ENCODE measurements at places on chromosomes 12 and 14.

GRCh38 chr14:63499701-63500250 lies 43.4 kb downstream of the PPP2R5E start:
- DNase-seq = no peak

DNA sequence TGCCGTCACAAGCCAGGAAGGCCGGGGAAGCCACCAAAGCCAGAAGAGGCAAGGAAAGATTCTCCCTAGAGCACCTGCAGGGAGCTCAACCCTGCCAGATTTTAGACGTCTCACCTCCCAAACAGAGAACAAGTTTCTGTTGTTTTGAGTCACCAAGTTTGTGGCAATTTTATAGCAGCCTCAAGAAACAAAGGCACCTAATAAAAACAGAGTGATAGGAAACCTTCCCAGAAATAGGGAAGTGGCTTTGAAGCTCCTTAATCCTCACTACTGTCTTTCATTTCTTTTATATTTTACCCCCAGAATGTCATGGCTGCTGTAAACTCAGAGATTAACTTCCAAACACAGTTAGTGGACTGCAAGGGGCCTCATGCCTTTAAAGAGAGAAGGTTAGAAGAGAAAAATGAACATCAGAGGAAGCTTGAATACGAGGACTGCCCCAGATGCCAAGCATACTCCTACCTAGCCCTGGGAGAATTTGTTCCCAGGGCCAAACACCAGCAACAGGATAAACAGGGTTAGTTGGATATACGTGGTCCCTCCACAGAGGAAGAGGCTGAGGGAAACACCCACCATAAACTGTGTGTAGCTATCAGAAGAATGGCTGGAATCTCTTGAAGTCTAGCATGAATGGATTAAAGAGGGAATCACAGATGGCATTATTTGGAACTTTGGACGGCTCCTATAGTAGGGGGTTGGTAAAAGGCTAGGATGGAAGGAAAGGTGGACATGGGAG lies 148.3 kb downstream of the KCNA5 start:
- no peak for DNase-seq

DNA sequence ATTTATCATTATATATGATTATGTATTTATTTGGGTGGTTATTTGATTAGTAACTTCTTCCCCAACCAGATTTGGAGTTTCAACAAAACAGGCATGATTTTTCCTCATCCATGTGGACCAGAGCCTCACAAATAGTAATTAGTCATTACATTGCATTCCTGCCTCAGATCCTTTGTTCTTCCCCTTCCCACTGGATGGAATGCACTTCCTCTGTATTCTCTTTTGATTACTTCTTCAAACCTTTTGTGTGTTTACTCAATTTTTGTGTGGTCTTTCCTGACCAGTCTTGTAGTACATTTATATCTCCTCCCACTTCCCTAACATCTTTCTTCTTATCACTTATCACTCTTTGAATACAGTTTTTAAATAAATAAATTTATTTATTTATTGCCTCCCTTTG lies 15.5 kb downstream of the SYT1 start:
- DNase-seq = no peak

GRCh38 chr12:22064968-22065367 lies 18.9 kb downstream of the CMAS start:
- no peak for DNase-seq

GRCh38 chr12:111869671-111870070 lies 27.6 kb downstream of the MAPKAPK5 start:
- DNase-seq = no peak

GRCh38 chr14:90676356-90676755 lies 139.9 kb downstream of the TTC7B start:
- no peak for DNase-seq

DNA sequence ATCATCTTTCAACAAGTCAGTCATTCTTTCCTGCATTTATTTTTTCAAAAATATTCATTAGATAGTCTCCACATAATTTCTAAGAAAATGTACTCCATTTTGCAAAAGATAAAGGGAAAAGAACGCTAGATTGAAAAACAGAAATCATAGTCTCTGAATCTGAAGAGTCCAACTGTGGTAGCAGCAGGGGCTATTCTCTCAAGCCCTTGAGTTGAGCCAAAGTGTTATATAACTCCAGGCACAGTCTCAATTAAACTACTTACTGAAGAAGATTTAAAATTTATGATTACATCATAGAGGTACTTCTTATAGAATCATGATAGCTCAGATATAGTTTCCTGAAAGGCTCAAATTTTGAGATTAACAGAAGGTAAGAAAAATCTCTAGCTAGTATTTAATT lies 5.8 kb downstream of the LDHB start:
- no peak for DNase-seq

- no peak for DNase-seq
These were observed 36.0 kb downstream of the PTPN21 start for GRCh38 chr14:88518592-88519512.

DNA sequence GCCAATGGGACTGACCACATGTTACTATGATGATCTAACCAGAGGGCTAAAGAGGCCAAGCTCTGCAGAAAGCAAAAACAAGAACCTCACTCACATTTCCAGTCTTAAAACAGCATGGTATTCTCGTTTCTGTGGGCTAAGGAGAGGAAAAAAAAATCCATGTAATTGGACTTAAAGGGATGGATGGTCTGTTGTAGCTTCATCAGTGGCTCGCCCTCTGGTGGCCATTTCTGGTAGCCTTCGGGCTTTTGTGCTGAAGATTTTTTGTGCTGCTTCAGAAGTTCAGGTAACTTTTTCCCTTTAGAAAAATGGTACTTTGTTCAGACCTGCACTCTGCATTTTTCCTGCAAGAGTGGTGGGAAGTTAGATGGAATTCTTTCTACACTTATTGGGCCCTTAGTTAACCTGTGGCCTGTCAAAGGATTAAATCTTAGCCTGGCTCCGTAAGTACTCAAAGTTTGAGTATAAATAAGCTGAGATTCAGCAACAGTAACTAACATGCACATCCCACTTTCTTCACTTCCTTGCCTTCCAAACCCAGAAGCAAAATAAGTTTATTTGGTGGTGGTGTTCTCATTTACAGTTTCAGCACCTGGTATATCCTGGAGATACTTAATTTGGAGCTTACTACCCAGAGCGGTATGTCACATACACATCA lies 22.3 kb downstream of the DCAF4 start:
- peak; percentile 19 for DNase-seq

- DNase-seq = no peak
These were observed 34.1 kb downstream of the NDUFA12 start for GRCh38 chr12:94969424-94969823.

DNA sequence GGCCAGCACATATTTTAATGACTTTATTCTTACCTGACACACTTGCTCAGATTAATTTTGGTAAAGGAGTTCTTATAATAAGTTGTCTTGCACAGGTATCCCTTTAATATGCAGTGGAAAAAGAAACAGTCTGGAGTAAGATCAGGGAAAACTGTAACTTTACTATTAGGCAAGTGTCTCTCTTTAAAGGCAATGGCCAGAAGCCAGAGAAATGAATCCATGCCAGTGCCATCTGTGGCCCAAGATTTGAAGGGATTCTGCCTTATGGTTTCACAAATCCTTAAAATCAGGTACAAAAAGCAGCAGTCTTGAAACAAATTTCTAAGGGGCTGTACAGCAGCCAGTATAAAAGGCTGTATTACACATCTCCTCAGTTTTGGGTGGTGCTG lies 22.4 kb downstream of the NFYB start:
- DNase-seq = no peak

- DNase-seq = no peak
These were observed 97.9 kb upstream of the NUDT4 start for GRCh38 chr12:93279565-93280412.

DNA sequence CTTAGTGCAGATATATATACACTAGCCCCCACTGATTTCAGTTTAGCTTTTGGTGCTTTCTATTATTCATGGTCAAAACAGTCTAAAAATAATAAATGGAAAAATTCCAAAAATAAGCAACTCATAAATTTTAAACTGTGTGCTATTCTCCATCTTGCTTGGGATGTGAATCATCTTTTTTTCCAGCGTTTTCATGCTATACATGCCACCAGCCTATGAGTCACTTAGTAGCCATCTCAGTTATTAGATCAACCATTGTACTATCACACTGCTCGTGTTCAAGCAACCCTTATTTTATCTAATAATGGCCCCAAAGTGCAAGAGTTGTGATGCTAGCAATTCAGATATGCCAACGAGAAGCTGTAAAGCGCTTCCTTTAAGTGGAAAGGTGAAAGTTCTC lies 73.9 kb upstream of the KRR1 start:
- no peak for DNase-seq

- no peak for DNase-seq
These were observed 108.8 kb downstream of the KITLG start for GRCh38 chr12:88471331-88472045.

- no peak for DNase-seq
These were observed 40.5 kb downstream of the MYO1H start for GRCh38 chr12:109388167-109388563.

GRCh38 chr14:90717916-90718315 lies 98.3 kb downstream of the TTC7B start:
- DNase-seq = no peak

- DNase-seq = no peak
These were observed 100.0 kb downstream of the ARF6 start for GRCh38 chr14:49992901-49993339.

DNA sequence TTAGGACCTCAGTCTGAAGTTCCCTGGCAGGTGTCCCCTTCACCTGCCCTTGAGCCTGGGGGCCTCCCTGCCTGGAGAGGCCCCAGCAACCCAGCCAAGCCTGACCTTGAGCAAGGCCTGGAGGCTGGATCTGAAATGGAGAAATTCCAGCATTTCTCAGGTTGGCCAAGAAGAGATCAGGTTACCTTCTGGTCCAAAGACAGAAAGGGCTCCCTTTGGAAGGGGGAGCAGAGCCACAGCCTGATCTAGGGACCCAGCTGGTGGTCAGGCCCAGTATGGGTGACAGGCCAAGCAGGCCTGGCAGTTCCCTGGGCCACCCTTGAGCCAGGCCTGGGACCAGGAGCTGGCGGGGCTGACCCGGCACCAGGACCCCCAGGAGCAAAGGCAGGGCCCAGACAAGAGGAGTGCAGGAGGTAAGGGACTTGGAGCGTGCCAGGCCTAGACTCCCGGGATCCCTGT lies 82.8 kb downstream of the TNFAIP2 start:
- no peak for DNase-seq

GRCh38 chr12:74111688-74112360 lies 425.8 kb upstream of the ATXN7L3B start:
- DNase-seq = no peak

DNA sequence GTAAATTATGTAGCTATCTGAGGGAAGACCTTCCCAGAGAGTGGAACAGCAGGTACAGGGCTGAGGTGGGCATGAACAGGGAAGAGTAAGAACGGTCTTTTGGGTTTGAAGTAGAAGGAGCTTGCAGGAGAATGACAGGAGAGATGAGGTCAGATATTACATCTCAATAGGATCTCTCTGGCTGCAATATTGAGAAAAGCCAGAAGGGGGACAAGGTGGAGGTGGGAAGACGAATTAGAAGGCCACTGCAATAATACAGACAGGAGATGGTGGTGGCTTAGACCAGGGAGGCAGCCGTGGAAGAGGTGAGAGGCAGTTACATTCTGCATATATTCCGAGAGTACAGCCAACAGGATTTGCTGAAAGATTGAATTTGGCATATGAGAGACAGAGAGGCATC lies 310.2 kb downstream of the APAF1 start:
- DNase-seq = no peak

DNA sequence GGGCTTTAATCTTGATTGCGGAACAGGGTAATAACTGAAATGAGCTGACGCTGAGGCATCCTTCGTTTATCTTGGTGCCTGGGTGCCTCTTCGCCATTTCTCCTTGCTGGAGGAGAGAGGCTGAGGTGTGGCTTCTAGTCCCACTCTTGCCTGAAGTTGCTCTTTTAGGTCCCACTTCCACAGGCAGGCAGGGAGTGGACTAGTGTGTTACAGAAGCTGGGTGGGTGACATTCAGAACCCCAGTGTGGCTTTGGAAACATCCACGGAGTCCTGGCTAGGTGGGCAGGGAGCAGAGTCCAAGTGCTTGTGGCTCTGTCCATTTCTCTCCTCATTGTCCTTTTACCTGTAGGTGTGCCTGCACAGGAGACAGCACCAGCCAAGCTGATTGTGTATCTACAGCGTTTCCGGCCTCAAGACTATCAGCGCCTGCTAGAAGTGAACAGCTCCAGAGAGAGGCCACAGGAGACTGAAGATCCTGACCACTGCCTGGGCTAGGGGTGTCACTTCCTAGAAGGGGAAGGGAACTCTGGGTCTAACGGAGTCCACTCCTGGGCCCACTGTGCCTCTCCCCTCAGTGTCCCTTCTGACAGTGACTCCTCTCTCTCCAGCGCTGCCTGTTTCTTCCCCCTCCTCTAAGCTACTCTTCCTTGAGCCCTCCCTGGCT lies 2.4 kb downstream of the THTPA start:
- no peak for DNase-seq

GRCh38 chr12:113408756-113409298 lies 5.1 kb upstream of the SDS start:
- DNase-seq = no peak

- no peak for DNase-seq
These were observed 44.9 kb downstream of the ATP2B1 start for GRCh38 chr12:89663577-89664357.

DNA sequence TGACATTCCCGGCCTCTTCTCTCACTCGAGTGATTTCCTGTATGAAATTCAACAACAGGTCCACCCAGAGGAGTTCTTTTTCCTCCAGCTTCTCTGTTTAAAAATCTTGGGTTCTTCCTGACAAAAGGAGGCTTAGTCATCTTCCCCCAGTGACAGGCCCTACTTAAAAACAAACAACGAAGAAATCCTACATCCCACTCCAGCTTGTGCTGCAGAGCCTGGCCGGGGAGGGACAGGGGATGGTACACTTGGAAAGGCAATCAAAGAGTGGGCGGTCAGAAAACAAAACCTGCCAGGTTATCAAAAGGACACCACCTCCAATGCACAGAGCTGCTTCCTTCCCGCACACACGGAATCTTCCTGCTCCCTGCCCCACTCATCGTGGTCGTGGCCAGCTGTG lies 101.3 kb downstream of the CACNA1C start:
- DNase-seq = no peak

DNA sequence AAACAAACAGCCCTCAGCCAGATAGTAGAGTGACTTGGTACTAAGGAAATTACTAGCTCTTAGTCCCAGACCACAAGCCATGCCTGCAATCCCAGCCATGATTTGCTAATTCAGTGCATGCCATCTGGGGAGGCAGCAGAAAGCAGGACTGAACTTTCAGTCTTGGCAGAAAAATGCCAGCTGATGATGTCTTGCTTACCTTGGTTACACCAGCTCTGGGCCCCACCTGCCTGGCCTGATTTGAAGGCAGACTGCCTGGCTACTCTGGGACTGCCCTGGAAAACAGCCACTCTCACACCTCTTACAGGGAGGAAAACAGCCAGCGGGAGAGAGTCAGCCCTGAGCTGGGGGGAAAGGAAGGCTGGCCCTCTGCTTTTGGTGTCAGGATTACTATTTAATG lies 4.6 kb upstream of the UNC119B start:
- DNase-seq = no peak

- no peak for DNase-seq
These were observed 8.8 kb upstream of the A2M start for GRCh38 chr12:9124383-9125031.

GRCh38 chr12:76764856-76765255 lies 941 bp downstream of the ZDHHC17 start:
- no peak for DNase-seq

All from stimulated activated CD4-positive, alpha-beta T cell treated with anti-CD3 and anti-CD28 coated beads, TNF-alpha, amount 100 ng/mL, for 1 hour (primary cell).